ENCODE measurements at places on chromosomes 12 and 14.

DNA sequence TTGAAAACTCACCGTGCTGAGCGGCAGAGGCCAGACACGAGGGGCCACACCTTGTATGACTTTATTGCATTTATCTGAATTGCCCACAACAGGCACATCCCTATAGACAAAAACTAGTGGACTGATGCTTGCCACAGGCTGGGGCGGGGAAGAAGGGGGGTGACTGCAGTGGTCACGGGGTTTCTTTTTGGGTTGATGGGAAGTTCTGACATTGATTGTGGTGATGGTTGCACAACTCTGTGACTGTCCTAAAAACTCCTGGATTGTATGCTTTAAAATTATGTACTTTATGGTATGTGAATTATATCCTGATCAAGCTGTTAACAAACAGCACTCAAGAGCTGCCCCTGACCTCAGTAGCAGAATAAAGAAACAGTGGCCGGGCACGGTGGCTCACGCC is 25.7 kb downstream of the DHX37 start:
- DNase-seq: no peak

- DNase-seq: no peak
These were observed 42.3 kb downstream of the BCL11B start for GRCh38 chr14:99229654-99230207.

GRCh38 chr12:69073035-69073434 is 140.1 kb upstream of the CPM start:
- DNase-seq: no peak

DNA sequence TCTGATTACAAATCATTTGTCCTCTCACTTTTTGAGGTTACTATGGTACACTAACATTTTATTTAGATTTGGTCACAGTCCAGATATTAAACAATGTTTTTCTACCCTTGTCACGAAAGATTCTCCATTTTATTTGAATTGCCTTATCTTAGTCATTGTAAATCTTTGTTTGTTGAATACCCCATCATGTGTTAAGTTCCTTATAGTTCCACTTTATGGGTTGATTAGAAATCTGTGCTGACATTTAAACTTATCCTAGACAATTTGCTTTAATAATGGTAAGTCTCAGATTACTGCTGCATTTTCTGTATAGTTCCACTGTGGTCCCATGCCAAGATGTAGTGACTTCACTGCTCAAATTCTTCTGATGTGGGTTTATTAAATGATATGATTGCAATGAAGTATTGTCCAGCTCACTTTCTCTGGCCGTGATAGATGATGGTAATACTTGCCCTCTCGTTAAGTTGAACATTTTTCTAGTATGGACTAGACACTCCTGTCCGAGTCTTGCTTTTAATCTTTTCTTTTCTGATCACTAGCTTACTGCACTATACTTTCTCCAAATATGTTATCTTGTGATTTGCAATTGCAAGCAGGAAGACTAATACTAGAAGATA is 1107.3 kb downstream of the SLC6A15 start:
- DNase-seq: no peak

- DNase-seq: no peak
These were observed 18.5 kb downstream of the COL2A1 start for GRCh38 chr12:47985596-47986290.

DNA sequence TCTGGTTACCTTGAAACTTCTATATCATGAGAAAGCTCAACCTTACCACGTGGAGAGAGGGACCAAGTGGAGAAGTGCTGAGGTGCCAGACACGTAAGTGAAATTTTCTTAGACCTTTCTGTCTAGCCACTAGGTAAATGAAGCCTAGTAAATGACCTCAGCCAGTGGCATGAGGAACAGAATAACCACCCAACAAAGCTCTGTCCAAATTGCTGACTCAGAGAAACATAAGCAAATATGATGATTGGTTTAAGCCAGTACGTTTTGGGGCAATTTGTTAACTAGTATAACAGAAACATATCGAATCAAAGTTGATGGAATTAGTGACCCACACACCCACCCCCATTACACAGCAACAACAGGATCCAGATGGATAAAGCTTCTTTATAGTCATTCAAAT is 75.2 kb upstream of the MAX start:
- no peak for DNase-seq

DNA sequence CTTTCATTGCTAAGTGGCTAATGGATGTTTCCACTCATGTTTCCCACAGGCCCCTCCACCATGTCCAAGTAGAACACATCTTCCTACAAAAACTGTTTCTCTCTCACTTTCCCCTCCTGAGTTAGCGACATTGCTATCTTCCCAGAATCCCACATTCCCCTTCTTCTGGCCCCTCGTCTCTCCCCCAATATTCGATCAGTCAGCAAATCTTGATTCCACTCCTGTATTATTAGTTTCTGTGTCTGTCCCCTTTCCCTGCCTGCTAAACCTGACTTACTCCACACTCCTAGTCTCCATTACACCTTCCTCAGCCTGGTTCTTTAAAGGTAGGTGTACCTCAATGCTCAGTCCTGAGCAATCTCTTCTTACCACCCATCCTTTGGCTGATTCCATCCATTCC is 19.3 kb upstream of the SAMD4A start:
- no peak for DNase-seq

GRCh38 chr12:6613776-6614512 is 6.8 kb upstream of the CHD4 start:
- no peak for DNase-seq

GRCh38 chr14:54769951-54770863 is 132.4 kb downstream of the GCH1 start:
- no peak for DNase-seq

DNA sequence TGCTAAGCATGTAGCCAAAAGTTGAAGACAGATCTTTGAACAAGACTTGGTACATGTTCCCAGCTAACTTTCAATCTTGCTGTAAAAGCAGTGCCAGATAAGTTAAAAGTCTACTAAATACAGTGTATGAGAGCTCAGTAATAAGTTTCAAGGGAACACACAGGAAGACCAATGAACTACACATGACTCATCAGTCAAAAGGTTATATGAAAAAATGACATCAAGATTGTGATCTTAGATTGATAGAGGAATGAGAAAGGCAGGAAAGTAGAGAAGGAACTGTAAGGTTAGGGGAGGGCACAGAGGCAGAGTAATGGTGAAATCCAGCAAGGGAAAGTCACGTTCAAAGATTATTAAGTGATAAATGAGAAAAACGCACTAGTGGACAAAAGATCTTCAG is 249.9 kb upstream of the FLRT2 start:
- DNase-seq: no peak

- no peak for DNase-seq
These were observed 8.7 kb downstream of the TMEM253 start for GRCh38 chr14:21109377-21110138.

- no peak for DNase-seq
These were observed 469.8 kb downstream of the BCAT1 start for GRCh38 chr12:24479131-24479530.

DNA sequence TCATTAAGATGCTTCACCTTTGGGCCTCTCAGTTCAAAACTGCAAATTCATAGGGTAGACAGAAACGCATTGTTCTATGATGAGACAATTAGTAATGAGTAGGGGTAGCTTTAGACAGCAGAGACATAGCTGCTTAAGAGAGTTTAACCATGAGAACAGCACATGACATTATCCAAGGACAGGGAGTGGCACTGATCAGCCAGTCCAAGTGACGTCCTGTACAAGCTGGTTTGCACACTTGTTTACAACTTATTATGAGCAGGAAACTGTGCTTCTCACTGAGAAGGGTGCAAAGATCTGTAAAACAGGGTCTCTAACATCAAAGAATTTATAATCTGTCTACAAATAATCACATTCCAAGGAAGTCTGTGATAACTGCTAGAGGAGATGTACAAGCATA is 11.2 kb upstream of the SRSF5 start:
- DNase-seq: no peak

DNA sequence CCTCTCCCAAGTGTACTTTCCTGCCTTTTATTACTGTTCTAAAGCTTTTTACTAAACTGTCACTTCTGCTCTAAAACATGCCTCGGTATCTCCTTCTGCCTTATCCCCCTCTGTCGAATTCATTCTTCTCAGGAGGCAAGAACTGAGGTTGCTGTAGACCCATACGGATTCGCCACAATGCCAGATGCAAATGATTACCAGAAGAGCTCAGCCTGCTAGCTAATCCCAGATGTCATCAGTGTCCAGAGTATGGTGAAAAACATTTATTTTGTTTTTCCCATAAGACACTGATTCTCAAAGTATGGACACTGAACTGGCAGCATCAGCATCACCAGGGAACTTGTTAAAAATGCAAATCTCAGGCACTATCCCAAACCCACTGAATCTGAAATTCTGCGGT is 359.3 kb downstream of the TMTC2 start:
- DNase-seq: no peak
